CD4-positive, alpha-beta T cell treated with Interleukin-17A for 1 hour (primary cell): ENCODE measurements at places on chromosomes 13 and 19.

DNA sequence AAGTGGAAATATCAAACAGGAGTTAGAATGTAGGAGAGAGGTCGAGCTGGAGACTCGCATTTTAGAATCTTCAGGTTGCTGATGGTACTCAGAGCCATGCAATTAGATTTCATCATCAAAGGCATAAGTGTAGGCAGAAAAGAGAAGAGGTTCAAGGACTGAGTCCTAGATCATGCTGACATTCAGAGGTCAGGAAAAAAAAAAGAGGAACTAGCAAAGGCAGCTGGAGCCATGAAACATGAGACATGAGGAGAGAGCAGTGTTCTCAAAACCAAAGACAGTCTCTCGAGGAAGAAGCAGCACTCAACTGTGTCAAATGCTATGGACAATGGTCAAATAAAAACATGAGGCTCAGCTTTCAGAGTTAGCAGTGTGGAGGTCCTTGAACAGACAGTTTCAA lies 12.4 kb upstream of the TPP2 start:
- no peak for DNase-seq

- no peak for DNase-seq
Observed at GRCh38 chr13:111265701-111266035, 54.8 kb upstream of the TEX29 start.

DNA sequence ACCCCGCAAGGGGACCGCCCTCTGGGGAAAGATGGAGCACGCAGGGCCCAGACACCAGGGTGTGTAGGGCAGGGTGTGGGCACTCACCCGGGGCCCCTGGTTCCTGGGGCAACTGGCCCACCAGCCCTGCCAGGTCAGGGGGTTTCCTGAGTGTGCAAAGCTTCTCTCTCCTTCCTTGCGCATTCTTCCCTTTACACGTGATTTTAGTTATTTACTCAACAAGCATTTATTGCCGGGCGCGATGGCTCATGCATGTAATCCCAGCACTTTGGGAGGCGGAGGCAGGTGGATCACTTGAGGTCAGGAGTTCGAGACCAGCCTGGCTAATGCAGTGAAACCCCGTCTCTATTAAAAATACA lies 20.4 kb downstream of the PRR36 start:
- no peak for DNase-seq

GRCh38 chr13:20174656-20175405 lies 14.0 kb upstream of the GJA3 start:
- peak; percentile 35 for DNase-seq

DNA sequence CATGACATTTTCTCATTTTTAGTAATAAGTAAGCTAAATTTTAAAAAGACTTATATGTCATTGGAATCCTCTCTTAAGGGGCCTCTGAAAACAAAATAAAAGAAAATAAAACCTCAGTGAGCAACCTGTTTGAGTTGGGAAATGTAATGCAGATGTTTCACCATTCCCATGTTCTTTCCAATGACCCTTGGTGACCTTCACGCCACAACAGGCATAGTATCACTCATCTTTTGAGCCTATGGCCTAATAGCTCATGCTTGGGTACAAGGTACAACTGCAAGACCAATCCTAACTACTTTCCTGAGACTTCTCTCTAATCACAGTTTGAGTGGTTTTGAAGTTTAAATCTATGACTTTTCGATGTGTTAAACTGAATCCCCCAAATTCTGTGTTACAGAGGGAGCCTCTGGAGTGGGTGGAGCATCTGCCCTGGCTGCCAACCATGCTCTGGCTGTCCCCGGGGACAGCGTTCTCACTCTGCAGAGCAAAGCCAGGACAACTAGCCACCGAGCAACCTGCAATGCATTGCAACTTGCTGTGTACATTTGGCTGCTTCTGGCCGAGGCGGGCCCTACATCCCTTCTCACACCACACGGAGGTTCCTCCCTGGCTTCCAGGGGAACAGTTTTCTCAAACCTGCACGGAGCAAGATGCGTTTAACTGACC lies 307.9 kb upstream of the MAB21L1 start:
- no peak for DNase-seq

- peak; percentile 23 for DNase-seq
Observed at GRCh38 chr13:19860884-19861655, 2.4 kb downstream of the ZMYM5 start.

- no peak for DNase-seq
Observed at GRCh38 chr19:34722353-34722752, 11.7 kb upstream of the ZNF181 start.
